ENCODE measurements at places on chromosomes 2 and 18.

DNA sequence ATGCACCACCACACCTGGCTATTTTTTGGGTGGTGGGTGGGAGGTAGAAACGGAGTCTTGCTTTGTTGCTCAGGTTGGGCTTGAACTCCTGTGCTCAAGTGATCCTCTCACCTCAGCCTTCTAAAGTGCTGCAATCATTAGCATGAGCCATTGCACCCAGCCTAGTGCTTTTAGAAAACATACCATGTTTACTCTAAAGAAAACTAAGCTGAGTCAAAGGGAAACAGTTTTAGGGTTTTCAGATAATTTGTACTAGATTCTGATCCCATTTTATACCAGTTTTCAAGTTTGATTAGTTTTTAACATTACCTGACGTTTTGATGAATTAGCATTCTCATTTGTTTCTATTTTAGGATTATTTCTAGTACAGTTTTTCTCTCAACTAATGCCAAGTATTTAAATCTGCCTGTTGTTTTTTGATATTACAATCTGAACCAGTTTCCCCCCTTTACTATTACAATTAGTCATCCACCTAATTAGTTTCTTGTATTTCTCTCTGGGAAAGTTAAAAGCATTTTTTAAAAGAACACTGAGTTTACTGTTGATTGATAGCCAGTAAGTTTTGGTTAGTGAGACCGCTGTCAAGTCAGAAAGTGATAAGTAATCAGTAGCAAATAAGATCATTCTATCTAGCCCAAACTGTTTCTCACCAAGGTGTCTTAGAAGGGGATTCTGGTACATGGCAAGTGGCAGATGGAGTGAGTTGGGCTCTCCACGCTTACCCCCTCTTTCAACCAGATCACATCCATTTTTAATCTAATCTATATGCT is 24.2 kb upstream of the TBR1 start:
- H3K4me1 ChIP-seq: peaks cover 13% of the 10 kb centered on the region
- DNase-seq: no peak
- no peak overlapping the region for H3K27ac ChIP-seq
- H3K27me3 ChIP-seq: no peaks in the 10 kb centered on the region
- peaks cover 37% of the 10 kb centered on the region for H3K36me3 ChIP-seq

DNA sequence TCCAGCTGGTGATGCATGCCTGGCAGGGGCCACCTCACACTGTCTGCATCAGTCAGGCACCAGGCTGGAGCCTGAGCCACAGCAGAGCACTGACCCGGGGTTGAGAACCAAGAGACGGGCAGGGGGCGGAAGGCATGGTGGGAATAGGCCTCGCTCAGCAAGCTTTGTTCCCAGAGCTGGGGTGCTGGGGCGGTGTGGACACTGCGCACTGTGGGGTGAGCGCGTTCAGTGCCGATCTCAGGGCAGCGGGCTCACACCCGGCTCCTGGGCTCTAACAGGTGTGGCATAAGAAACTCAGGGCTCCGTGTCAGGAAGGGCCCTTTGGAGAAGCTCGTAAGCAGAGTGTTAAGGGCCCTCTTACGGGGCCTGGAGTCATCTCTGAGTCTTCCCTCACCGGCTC is 15.7 kb downstream of the SH3RF3 start:
- no peak for DNase-seq
- H3K27ac ChIP-seq: peak overlapping the region; percentile 52
- peak overlapping the region; percentile 40 for H3K4me3 ChIP-seq
- H3K4me1 ChIP-seq: peaks cover 24% of the 10 kb centered on the region

DNA sequence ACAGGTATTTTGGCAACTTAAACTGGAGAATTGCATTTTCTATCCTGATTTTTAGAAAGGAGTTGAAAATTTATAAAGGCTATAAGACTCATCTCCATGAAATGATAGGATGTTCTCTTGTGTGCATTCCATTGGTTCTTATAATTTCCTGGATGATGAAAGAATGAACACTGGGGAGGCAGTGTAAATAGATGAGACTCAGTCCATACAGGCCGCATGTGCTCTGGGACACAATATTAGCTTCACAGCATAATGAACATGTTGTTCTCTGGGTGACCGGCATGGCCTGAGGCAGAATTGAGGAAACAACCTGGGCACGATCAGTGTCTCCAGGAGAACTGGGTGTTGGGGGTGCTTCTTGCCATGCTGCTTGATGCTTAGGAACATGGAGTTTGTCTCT is 38.8 kb downstream of the AOX1 start:
- H3K36me3 ChIP-seq: no peaks in the 10 kb centered on the region
- no peak for DNase-seq
- no peak overlapping the region for H3K27ac ChIP-seq
- no peak overlapping the region for H3K4me3 ChIP-seq
- H3K27me3 ChIP-seq: peaks cover 9% of the 10 kb centered on the region
- no peaks in the 10 kb centered on the region for H3K4me1 ChIP-seq

GRCh38 chr2:20391951-20392699 is 41.5 kb upstream of the PUM2 start:
- H3K27me3 ChIP-seq: peaks cover 14% of the 10 kb centered on the region
- no peak for DNase-seq
- no peaks in the 10 kb centered on the region for H3K36me3 ChIP-seq
- H3K27ac ChIP-seq: no peak overlapping the region
- no peaks in the 10 kb centered on the region for H3K4me1 ChIP-seq
- no peak overlapping the region for H3K4me3 ChIP-seq

DNA sequence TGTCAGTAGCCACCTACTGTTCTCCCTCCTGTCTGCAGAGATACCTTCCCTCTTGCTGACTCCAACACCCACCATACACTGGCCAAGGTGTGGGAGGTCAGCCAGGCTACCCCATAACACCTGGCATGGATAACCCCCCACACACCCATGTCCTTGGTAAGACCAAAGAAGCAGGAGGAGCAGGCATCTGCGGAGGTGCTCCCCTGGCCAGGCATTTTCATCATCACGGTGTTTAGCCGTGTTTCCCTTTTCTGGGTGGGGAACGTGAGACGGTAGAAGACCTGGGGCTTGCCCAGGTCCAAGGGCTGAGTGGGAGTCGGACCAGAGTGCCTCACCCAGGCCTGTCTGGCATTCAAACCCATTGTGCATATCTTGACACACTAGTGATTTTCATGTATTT is 150.3 kb downstream of the SMAD7 start:
- peaks cover 14% of the 10 kb centered on the region for H3K4me1 ChIP-seq
- no peak overlapping the region for H3K27ac ChIP-seq
- H3K27me3 ChIP-seq: no peaks in the 10 kb centered on the region

DNA sequence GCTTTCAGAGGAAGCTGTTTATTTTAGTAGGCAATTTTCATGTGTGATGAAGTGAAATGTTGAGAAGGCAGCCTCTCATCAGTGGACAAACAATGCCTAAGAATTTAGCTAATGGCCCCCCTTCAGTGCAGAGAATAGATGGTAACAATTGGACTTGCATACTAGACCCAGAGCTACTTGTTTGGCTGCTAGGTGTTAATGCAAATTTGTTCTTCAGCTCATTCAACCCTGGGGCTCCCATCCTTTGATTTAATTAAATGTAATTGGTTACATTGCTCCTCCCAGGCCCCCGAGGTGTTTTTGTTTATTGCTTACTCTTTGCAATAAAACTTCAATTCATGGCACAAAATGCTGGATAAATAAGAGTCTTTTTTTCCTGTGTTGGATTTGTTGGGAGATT is 68.6 kb downstream of the CAMKMT start:
- H3K27me3 ChIP-seq: no peaks in the 10 kb centered on the region
- no peaks in the 10 kb centered on the region for H3K36me3 ChIP-seq
- H3K4me1 ChIP-seq: peaks cover 2% of the 10 kb centered on the region
- H3K27ac ChIP-seq: no peak overlapping the region

DNA sequence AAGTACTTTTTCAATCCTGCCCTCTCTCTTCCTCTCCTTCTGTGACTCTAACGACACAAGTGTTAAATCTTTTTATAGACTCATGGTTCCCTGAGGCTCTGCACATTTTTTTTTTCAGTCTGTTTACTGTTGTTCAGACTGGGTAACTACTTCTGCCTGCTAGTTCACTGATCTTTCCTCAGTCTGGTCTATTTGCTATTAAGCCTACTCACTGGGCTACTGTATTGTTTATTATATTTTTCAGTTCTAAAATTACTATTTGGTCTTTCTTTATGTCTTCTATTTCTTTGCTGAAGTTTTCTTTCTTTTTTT is 21.3 kb downstream of the PPP3R1 start:
- no peaks in the 10 kb centered on the region for H3K27me3 ChIP-seq
- no peak overlapping the region for H3K27ac ChIP-seq
- no peaks in the 10 kb centered on the region for H3K36me3 ChIP-seq
- H3K4me3 ChIP-seq: no peak overlapping the region

GRCh38 chr2:200220251-200220650 is 86.2 kb upstream of the SPATS2L start:
- H3K36me3 ChIP-seq: no peaks in the 10 kb centered on the region
- H3K4me1 ChIP-seq: no peaks in the 10 kb centered on the region
- H3K27me3 ChIP-seq: peaks cover 32% of the 10 kb centered on the region
- DNase-seq: no peak

DNA sequence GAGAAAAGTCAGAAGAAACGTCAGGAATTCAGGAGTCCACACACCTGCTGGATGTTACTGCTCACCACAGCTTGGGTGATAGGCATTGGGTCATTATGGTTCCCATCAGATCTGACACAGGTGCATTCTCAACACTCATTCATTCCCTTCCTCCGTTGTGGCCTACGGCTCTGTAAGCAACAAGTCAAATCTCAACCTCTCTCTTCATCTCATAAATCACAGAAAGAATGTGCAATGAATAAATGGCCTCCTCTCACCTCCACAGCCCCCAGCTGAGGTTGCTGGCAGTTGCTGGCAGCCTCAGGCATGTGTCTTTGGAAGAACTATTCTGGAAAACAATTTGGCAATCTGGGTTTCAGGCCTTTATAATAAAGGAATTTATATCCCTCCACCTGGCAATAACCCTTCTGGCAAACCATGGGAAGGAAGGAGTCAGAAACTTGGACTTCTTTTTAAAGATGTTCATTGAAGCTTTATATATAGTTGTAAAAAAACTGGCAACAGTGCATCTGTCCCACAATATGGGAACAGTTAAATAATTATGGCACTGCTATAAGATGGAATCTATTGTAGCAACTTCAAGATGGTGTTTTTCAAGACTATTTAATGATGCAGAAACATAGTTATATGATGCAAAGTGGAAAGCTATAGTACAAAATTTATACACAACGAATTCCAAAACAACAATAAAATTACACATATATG is 175.4 kb downstream of the ANAPC1 start:
- H3K4me3 ChIP-seq: no peak overlapping the region
- peaks cover 11% of the 10 kb centered on the region for H3K27me3 ChIP-seq
- no peak for DNase-seq
- no peak overlapping the region for H3K27ac ChIP-seq
- H3K4me1 ChIP-seq: peaks cover 26% of the 10 kb centered on the region
- peaks cover 2% of the 10 kb centered on the region for H3K36me3 ChIP-seq

DNA sequence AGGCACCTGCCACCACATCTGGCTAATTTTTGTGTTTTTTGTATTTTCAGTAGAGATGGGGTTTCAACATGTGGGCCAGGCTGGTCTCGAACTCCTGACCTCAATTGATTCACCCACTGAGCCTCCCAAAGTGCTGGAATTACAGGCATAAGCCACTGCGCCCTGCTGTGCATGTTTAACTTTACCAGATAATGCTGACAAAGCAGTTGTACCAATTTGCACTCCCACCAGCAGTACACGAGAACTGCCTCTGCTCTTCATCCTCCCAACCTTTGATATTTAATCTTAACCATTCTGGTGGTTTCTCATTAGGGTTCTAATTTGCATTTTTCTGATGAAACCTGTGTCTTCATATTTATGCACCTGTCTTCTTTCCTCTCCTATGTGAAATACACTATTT is 12.0 kb upstream of the DYM start:
- peaks cover 2% of the 10 kb centered on the region for H3K36me3 ChIP-seq
- peaks cover 17% of the 10 kb centered on the region for H3K27me3 ChIP-seq
- no peak overlapping the region for H3K4me3 ChIP-seq
- H3K27ac ChIP-seq: no peak overlapping the region

GRCh38 chr2:18506883-18507509 is 53.5 kb downstream of the RDH14 start:
- H3K27me3 ChIP-seq: peaks cover 12% of the 10 kb centered on the region
- H3K36me3 ChIP-seq: no peaks in the 10 kb centered on the region
- H3K27ac ChIP-seq: no peak overlapping the region
- no peak for DNase-seq
- H3K4me1 ChIP-seq: no peaks in the 10 kb centered on the region

DNA sequence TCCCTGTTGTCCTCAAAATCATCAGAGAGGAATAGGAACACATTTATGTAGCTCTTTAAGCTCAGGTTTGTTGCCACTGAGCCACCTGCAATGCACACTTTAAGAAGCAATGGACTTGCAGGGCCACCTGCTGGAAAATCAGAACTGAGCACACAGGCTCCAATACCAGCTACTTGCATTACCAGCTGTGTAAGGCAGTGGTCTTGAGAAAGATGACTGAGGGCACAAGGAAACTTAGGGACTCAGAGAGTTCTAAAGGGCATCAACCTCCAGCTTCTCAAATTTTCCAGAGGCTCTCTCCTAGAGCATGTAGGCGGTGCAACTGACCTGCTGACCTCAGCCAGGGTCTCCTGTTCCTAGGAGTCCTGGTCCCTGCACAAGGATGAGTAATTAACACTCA is 2.5 kb upstream of the CNDP2 start:
- peaks cover 11% of the 10 kb centered on the region for H3K36me3 ChIP-seq
- H3K27ac ChIP-seq: no peak overlapping the region
- no peak overlapping the region for H3K4me3 ChIP-seq
- H3K4me1 ChIP-seq: peaks cover 23% of the 10 kb centered on the region
- H3K27me3 ChIP-seq: peaks cover 19% of the 10 kb centered on the region

GRCh38 chr2:230498506-230499107 is 82.6 kb downstream of the SP100 start:
- DNase-seq: no peak
- peaks cover 86% of the 10 kb centered on the region for H3K36me3 ChIP-seq
- no peak overlapping the region for H3K4me3 ChIP-seq
- H3K4me1 ChIP-seq: peaks cover 12% of the 10 kb centered on the region
- H3K27me3 ChIP-seq: no peaks in the 10 kb centered on the region

DNA sequence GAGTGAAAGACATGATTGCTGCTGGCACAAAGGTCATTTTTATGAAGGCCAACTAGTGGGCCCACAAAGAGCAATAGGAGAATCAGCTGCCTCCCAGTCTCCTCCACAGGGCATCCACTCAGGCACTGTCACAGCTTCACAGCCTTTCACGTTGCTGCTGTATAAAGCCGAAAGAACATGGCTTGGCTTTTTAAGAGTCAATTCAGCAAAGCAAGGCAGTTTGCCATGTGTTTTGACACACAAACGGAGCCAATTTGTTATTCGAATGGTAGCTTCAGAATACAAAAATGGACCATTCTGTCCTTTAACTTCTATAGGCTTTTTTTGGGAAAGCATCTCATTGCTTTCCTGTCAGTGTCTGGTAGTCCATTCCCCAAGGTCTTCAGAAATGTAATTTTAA is 283.4 kb upstream of the PARD3B start:
- H3K4me1 ChIP-seq: no peaks in the 10 kb centered on the region
- H3K36me3 ChIP-seq: no peaks in the 10 kb centered on the region
- no peak overlapping the region for H3K4me3 ChIP-seq
- no peak for DNase-seq
- H3K27me3 ChIP-seq: peaks cover 55% of the 10 kb centered on the region
